ENCODE measurements at places on chromosomes 1 and 21.
A peak's percentile ranks its signal among the peaks of the same experiment; 100 is the strongest.

DNA sequence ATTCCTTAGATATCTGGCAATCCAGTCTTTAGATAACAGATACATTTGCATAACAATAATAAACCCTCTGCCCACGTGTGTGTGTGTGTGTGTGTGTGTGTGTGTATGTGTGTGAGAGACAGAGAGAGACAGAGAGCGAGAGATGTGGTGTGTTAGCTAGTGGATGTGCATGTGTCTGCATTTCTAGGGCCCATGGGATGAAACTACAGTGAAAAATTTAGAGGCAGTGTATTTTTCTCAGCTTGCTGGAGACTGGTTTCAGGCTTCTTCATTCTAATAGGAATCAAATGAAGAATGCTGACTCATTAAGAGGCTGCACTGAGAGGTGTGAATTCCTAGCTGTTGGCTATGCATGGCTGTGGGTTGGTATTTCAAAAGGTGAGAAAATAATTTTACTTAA, 303.2 kb downstream of the LMX1A start:
- no peak for DNase-seq

DNA sequence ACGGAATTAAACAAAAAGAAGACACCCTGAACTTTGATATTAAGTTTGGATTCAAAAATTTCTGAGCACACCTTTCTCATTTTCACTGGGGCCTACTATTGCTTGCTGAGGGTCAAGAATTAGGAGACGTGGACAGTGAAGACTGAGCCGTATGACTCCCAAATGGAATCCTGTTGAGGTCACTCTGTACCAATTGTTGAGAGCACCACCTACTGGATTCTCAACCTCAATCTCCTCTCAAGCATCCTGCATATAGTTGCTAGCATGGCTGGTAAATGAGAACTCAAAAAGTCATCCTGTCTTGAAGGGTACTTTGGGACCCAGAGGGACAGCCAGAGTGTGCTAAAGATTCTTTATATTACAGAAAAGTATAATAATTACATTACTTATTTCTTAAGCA, 20.2 kb upstream of the MTR start:
- DNase-seq: peak; percentile 40

- DNase-seq: no peak
Measured at GRCh38 chr1:103948526-103948925, 198.8 kb downstream of the AMY1C start.

DNA sequence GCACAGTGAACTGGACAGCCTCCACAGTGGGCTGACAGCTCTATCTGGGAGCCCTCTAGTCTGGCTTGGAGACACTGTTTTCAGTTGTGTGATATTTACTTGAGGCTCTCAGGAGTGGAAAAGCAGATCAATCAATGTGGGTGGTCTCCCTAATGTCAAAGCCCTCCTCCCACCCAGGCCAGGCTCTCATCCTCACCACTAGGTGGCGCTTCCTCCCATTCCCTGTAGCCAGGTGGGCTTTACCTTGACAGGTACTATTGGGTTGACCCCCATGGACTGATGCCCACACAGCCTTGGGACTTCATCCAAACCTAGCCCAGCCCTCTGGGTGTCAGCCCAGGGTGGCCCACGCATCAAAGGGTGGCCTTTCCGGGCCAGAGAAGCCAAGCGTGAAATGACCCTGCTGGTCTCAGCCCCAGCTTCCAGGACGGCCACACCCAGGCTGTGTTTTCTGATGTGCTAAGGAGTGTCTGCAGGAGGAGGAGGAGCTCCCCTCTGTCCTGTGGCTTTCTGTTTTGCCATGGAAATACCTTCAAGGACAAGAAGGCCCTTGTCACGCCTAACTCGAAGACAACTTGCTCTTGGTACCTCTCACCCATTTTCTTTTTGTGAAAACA, 54.0 kb downstream of the CLIC6 start:
- no peak for DNase-seq

GRCh38 chr1:89673251-89673650, 40.3 kb downstream of the LRRC8C start:
- DNase-seq: no peak

GRCh38 chr1:43067233-43067745, 104.8 kb downstream of the EBNA1BP2 start:
- DNase-seq: no peak

DNA sequence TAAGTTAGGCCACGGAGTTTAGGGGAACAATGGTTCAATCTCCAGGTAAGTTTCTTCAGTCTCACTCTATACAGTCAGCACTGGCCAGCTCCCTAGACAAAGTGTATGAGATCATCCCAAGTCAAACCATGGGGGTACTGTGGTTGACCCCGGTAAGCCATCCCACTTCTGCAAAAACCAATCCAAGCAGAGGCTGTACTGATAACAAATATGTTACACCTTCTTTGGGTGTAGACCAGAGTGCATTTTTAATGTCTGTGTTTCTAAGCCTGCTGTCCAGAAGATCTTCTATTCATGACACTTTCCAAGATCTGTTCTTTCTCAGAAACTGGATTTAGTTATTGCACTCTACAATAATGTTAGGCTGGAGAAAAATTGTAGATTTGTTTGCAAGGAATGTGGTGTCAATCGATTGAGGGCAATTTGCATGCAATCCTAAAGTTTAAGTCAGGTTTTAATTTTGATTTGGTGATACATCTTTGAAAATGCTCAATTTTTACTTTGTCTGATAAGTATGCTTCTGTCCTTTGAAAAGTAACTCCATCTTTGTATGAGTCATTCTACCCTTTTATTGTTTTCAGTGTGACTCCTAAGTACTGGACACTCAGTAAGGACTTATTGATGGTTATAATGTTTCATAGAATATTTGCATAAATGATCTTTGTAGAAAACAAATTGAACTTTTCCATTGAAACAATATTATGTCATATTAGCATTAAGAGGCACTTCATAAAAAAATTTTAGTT, 152.4 kb downstream of the HLX start:
- no peak for DNase-seq

- DNase-seq: no peak
Measured at GRCh38 chr1:12507631-12508030, 110.4 kb downstream of the DHRS3 start.

- DNase-seq: no peak
Measured at GRCh38 chr1:158732524-158732923, 12.0 kb upstream of the OR6K3 start.

- DNase-seq: no peak
Measured at GRCh38 chr1:117569856-117570255, 36.0 kb upstream of the TENT5C start.

DNA sequence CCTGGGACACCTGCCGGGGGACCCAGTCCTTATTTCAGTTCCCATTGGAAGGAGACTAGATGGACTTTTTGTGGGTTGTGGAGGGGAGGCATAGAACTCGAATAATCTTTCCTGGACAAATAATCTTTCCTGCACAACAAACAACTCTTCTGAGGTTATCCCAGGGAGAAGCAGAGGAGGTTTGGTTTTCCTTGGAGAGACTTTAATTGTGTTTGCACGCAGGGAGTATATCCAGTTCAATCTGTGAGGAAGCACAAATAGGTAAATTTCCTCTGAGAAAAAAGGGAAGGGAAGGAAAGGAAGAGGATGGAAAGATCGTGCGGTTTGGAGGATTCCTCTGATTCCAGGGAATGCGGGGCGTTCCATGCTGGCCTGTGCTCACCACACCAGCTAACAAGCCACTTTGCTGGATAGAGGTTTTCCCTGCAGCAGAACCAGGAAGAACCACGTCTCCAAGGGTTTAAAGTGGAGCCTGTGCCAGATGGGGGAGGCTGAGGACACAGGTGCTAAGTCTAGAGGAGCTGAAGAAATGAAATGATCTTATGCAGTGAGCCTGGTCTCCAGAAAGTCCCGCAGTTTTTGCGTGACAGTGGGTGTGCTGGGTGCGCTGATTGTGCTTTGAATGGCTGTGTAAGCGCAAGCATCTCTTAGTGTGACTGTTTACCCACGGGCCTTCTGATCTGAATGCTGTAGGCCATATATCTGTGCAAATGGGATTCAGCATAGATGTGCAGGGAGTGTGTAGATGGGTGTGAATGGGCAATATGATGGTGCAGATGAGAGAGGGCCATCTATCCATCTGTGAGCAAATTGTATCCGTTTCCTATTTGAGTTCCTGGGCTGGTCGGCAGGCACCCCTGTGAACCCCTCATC, 7.6 kb downstream of the PAX7 start:
- no peak for DNase-seq

DNA sequence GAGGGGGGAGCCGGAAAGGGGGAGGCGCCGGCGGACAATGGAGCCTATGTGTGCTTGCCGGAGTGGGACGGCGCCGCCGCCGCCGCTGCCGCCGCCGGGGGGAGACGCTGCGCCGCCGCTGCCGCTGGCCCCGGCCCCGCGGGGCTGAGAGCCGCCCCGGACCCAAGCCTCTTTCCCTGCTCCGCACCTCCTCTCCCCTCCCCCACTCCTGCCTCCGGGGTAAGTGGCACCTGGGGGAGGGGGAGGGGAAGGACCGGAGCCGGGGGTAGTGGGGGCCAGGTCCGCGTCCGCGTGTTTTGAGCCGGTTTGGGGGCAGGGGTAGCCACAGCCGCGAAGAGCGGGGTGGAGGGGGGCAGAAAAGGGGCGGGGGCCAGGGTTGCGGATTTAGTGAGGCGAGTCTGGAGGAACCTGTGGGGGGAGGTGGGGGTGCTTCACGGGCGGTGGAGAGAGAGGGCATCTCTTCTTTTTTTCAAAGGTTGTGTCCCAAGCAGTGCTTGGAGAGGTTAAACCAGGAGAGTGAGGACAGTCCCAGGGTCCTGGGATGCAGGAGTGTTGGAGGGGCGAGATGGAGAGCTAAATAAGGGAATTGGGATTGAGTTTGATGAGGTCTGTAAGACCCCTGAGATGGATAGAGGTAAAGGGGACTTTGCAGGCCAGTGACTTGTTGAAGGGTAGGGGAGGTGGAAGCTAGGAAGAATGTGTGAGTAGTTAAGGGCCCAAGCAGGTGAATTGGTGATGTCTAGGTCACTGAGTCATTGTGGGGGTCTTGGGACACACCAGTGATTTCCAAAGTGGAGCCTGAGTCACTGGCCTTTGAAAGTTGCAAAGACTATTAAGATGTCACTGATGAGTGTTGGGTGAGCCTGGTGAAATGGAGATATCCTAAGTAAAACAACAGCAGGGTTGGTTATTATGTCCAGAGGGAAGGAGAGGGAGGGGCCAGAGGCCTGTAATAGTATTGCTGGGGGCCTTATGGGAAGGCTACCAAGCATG, 59.1 kb downstream of the BCL9 start:
- peak; percentile 41 for DNase-seq

DNA sequence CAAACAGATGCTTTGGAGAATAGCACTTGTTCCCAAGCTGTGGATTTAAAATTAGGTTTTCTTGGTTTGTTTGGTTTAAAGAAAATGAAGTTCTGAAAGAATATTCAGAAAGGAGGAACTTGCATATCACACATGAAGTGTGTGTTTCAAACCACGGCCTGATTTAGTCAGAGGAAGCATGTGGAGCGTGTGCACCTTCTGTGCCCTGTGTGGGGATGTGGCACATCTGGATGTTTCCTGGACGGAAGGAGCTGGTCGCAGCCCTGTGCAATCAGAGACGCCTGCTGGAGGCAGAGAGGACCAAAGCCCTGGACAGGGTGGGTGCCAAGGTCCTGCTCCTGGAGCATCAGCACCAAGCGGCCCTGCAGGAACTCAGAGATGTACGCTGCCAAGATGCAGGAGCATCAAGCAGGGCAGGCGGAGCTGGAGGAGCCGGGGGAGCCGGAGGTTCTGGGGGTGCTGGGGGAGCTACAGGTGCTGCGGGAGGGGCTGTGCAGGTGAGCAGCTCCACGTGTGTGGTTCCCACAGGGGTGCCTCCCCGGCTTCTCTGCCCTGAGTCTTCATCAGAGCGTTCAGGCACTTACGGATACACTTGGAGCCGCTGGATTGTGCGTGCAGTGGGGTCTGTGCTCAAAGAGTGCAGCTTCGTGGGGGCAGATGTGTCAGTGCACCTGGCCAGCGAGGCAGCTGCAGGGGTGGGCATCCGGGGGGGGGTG, 45.7 kb downstream of the PCNT start:
- no peak for DNase-seq

DNA sequence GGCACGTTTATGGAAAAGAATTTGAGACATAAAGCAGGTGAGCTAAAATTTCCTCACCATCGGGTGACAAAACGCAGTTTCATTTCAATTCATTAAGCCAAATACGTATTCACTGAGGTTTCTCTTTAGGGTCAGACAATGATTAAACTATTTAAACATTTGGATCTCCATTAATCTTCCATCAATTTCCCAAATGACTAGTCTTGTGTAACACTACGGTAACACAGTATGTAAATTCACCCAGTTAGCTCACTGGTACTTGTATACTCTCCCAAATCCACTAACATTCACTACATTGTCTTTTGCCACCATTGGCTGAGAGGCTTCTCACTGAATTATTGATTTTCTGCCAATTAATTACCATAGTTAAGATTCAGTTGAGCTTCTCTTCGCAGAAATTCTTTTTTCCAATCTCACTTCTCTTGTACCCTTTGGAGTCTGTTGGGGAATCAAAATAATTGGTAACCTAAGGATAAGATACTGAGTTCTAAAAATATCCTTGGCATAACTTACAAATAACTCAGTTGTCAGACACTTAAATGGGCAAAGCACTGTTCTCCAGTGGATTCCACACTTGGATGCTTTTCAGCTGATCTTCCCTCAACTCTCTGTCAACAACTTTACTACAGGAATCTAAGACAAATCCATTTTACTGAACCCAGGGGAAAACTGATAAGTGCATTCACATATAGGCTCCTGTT, 40.7 kb downstream of the SIPA1L2 start:
- DNase-seq: peak; percentile 68

DNA sequence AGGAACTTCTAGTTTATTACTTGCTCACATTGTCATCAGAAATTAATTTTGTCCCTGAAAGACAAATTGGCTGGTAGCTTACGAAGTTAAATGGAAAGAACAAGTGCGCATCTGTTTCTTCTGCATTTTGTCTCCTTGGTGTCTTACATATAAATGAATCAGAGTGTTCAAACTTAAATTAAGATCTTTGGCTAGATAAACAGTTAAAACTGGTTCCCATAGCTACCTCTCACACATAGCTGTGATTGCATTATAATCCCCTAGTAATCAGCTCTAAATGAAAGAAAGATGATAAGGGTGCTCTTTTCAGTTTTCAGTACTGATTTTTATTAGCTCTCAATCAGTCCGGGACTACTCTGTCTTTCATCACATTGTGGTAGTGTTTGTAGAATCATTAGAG, 124.2 kb upstream of the LMO4 start:
- no peak for DNase-seq

GRCh38 chr1:211009944-211010343, 124.0 kb downstream of the KCNH1 start:
- no peak for DNase-seq

GRCh38 chr1:7279769-7280168, 491.3 kb upstream of the VAMP3 start:
- DNase-seq: no peak
